ENCODE measurements at places on chromosomes 3 and 15.
A peak's percentile ranks its signal among the peaks of the same experiment; 100 is the strongest.

- DNase-seq = no peak
These were observed 18.3 kb downstream of the THBS1 start for GRCh38 chr15:39598958-39599845.

DNA sequence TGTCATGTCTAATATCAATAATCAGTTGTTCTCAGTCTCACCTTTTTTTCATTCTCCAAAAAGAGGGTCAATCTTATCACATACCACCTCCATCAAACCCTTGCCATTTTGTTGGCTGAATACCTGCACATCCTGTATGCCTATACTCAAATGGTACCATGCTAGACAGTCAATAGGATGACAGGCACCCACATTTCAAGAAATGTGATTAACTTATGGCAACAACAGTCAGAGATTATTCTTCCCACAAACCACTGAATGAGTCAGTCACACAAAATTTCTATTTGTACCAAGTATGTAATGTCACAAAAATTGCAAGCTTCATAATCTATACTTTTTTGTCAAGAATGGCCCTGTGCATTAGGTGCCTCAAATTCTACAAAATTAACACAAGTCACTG is 5.1 kb upstream of the SLC27A2 start:
- no peak for DNase-seq

DNA sequence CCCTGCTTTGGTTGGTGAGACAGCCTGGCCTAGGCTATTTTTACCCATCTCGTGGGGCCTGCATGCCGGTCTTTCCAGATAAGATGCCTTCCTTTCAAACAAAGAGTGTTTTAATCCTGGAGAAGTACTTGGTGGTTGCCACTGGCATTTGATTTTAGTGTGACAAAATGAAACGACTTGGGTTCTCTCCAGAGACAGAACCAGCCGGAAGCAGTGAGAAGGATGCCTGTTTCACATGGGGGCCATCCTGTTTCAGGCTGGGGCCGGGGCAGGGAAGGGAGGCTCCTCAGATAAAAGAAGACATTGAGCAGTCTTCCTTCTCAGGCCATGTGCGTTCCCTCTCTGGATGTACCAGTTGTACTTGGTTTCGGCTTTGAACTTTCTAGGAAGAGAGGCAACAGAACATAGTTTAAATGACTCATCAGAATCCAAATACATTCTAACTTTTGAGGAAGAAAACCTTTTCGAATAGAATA is 74.9 kb downstream of the TOP2B start:
- peak; percentile 11 for DNase-seq

GRCh38 chr3:18424729-18425640 is at the start of gene SATB1:
Gene SATB1, minus strand, starts transcription at chr3:18425339. Its CDS starts 4,372 bp downstream, at chr3:18420967.
- DNase-seq = peak; percentile 73

DNA sequence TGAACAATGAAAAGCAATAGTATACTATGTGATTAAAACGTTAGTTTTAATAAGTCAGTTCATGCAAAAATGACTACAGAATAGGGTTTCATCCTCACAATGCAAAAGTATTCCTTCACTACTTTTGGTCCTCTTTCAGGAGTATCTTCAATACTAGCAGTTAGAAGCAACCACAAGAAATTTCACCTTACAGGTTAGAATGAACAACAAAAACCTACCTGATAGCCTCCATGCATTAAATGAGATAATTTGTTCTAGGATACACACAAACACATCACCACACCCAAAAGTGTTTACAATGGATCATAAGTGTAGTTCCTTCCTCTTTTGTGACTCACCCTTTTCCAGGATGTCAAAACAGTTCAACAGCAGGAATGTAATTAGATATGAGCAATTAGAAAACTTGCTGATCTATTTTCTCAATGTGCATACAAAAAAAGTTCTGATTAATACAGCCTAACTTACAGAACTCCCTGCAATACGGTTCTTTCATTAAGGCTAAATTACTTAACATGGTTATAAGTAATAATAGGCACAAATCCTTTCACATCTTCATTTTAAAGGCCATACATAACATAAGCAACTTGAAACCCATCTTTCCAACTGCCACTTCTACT is 21.6 kb downstream of the UACA start:
- no peak for DNase-seq

DNA sequence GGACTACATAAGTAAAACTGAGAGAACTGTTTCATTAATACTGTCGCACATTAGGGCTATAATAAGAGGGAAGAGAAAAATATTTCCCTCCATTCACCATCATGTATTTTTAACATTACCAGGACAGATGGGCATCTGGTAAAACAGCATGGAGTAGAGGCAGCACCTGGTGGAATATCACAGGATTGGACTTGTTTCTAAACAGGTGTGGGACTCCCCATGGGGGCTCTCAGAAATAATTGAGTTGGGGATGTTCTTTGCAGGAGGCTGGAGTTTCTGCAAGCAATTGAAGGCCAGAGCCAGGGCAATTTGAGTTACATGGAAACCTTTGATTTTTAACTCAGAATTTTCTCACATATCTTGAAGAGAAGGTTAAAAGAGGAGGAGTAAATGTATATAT is 8.4 kb upstream of the MINDY2 start:
- no peak for DNase-seq

- DNase-seq = no peak
These were observed 19.2 kb upstream of the SMAD6 start for GRCh38 chr15:66682865-66683264.

DNA sequence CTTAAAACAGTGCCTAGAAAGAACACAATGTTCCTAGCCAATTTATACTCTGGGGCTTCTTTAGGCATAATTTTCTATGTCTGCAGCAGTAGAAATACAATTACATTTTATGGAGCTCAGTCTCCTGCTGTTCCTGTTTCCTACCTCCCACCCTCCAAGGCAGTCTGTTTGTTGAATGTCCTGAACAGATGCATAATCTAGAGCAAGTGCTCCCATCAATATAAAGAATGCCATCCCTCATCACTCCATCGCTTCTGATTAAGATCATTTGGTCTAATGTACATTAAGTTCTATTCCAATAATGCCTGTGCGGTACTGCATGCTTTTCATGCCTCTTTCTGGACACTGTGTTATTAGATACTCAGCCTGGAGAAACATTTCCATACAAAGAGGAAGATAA is 869.8 kb upstream of the CFAP20DC start:
- DNase-seq = no peak

GRCh38 chr15:71713191-71713809 is 97.1 kb upstream of the NR2E3 start:
- DNase-seq = no peak

DNA sequence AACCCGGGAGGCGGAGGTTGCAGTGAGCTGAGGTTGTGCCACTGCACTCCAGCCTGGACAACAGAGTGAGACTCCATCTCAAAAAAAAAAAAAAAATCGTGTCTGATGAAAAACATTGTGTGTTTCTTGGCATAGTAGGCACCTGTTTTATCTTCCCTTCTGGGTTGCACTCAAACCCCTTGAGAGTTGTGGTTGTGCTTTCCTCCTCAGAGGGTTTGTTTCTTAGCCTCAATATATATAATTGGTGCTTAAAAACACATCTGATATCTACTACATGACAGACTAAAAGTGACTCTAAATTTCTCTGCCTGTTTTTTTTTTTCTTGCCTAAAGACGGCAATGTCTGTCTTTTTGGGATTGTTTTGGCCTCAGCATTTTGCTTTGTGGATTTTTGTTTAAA is 7.6 kb downstream of the NR1D2 start:
- DNase-seq = no peak

DNA sequence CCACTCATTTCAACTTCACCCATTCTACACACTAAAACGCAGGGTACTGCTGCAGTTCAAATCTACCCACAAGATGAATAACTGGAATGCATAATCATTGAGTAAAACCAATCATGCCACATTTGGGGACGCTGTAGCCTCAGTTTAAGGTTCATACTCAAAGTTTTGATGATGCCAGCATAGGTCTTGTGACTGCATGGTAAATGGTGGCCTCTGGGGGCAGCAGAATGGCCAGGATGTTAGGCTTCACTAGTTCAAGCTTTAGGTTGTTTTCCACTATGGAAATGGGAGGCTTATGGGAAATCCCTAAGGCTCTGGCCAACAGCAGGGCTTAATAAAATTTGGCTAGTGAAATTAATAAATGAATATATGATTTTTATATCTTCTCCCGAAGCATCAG is 104.3 kb upstream of the TSC22D2 start:
- DNase-seq = no peak

- no peak for DNase-seq
These were observed 12.2 kb downstream of the RTP1 start for GRCh38 chr3:187209491-187209890.

GRCh38 chr15:85116066-85116465 is 134.4 kb downstream of the PDE8A start:
- DNase-seq = no peak

GRCh38 chr3:115401851-115402501 is 221.3 kb upstream of the GAP43 start:
- DNase-seq = no peak

GRCh38 chr3:129000742-129001100 is 383 bp upstream of the EFCC1 start:
- DNase-seq = no peak

GRCh38 chr3:144816323-144816722 is 844.7 kb downstream of the DIPK2A start:
- DNase-seq = no peak

GRCh38 chr3:8458238-8458661 is 43.4 kb upstream of the LMCD1 start:
- DNase-seq = no peak

GRCh38 chr3:79172241-79172640 is 595.6 kb downstream of the ROBO1 start:
- no peak for DNase-seq

- DNase-seq = no peak
These were observed 123.3 kb upstream of the RASGRP1 start for GRCh38 chr15:38687775-38688495.

- no peak for DNase-seq
These were observed 41.6 kb downstream of the ATP2B2 start for GRCh38 chr3:10463533-10464434.

GRCh38 chr3:151740581-151740980 is 6.9 kb downstream of the AADACL2 start:
- no peak for DNase-seq

- DNase-seq = no peak
These were observed 369.8 kb downstream of the SV2B start for GRCh38 chr15:91469632-91470567.

- DNase-seq = no peak
These were observed 6.8 kb upstream of the NCKIPSD start for GRCh38 chr3:48692551-48692950.

- no peak for DNase-seq
These were observed 17.3 kb upstream of the TRPC1 start for GRCh38 chr3:142706321-142707127.

DNA sequence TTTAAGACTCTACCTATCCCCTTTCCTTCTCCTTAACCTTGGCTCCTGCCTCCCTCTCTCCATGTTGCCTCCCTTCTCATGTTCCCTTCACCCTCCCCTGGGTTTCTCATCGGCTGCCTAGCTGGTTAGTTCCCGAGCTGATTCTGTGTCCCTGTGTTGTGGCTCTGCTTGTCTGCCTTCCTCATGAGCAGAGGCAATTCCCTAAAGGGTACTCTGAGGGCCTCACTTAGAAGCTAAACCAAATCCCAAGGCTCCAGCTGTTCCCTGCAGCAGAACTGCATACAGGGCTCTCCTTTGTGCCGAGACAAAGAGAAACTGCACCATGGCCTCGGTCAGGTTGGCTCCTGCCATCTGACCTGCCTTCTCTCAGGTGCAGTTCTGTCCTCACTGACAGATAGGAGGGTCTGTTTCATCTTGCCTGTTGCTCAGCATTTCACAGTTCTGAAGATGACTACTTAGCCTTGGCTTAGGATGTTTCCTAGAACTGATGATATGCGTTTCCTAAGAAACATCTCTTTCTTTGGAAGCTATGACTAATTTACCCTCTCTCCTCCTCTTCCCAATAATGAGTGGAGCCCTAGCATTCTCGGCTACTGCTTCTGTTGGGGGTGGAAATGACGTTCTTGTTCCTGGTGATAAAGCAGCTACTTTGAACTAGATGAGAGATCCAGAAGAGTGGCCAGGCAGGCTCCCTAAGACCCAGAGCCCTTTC is 27.1 kb downstream of the DUOX1 start:
- DNase-seq = no peak

- no peak for DNase-seq
These were observed 39.1 kb downstream of the KNL1 start for GRCh38 chr15:40633178-40633577.

DNA sequence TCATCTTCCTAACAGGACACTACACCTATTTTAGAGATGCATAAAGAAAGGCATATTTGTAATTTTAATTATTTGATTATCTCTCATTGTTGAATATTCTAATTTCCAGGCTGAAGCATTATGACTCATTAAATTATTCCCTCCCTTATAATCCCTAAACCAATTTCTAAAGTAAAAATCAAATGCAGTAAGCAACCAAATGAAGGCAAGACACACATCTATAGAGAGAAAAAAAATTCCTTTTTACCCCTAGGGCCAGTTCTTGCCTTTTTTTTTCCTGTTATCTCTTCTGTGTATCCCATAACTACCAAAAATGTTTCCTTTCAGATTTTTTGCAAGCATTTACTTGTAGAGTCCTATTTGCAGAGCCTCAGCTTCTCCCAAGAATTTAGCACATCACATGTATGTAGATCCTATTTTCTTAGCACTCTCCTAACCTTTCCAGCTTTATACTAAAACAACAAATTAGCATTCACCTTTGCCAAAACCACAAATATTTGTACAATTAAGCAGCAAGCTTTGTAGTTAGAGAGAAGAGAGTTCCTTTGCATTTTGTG is 177.9 kb downstream of the SATB1 start:
- no peak for DNase-seq

- DNase-seq = no peak
These were observed 371.9 kb upstream of the RARB start for GRCh38 chr3:25056036-25056755.

DNA sequence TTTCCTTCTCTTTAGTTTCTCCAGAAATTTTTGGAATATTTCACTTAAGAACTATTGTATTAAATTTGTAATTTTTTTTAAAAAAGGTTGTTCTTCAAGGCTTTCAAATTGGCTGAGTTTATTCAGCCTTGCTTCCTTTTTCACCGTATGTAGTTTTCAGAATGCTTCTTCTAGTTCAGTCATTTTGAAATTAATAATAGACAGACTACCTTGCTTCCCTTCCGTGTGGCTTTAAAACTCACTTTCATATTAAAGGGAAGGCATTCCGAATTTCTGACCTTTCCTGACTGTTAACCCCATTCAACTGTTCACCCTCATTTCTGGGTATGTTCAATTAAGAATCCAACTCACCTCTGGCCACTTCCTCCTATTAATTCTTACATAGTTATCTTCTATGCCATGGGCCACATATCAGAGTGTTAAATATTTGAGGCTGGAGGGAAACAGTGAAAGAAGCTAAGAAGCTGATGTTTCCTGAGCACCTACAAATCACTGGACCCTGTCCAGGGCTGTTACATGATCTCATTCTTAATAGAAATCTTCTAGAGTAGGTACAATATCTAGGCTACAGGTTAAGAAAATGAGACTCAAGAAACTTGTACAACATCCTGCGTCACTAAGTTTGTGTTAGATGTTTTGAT is 237.5 kb downstream of the P3H2 start:
- DNase-seq = no peak

All from mucosa of gallbladder (tissue), 1 donor.